ENCODE measurements at places on chromosomes 13 and 19.
A peak's percentile ranks its signal among the peaks of the same experiment; 100 is the strongest.

- DNase-seq, result no peak
Measured at GRCh38 chr19:14078411-14078810, 5.8 kb downstream of the MISP3 start.

- no peak for DNase-seq
Measured at GRCh38 chr19:10155839-10156238, 36.1 kb upstream of the EIF3G start.

- peak; percentile 88 for DNase-seq
Measured at GRCh38 chr19:35745328-35746086, at the start of the genes PSENEN and U2AF1L4. TSS of gene PSENEN (plus strand) at chr19:35745651. CDS start at chr19:35745931, 280 bp downstream. TSS of gene U2AF1L4 (minus strand) at chr19:35745418. CDS start at chr19:35745391, 27 bp downstream.

GRCh38 chr13:100589178-100589725 lies 663 bp upstream of the GGACT start:
- DNase-seq, result no peak

GRCh38 chr13:114203536-114203935 lies 24.5 kb downstream of the CFAP97D2 start:
- DNase-seq, result no peak

Measured in stimulated activated CD8-positive, alpha-beta memory T cell treated with anti-CD3 and anti-CD28 coated beads, Interleukin-15, amount 100 ng/mL, for 1 hour (primary cell).